ENCODE measurements at places on chromosomes 12 and 14.

DNA sequence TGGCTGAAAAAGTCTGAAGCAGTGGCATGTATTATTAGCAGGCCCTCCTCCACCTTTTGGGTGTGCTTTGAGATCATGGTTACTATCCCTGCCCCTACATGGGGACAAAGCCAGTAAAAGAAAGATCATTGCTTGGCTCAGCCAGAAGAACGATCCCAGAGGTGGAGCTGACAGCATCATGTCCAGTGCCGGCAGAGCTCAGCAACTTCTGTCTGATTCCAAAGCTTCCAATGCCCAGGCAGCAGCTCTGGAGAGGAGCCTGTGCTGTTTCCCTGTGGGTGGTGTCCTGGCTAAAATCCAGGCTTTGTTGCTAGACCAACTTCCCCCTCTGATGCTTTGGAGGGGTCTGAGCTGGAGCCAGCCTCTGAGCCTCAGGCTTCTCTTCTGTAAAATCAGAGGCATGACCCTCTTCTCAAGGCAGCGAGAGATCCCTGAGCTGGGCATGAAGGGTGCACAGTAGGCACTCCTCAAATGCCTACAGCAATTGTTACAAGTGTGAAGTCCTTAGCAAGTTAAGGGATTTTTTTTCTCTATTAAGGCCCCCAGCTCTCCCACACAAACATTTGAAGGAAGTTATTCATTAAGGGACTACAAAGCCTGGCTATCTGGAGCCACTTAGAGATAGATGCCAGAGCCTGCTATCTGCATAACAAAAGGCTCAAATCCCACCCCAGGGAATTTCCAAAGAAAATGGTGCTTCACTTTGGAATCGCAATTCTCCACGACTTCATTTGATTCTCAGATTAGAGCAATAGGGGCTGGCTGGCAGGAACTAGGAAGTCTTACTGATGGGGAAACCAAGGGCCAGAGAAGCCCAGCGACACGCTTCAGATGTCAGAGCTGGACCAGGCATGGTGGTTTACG lies 10.9 kb upstream of the GSC start:
- DNase-seq = no peak

- no peak for DNase-seq
Observed at GRCh38 chr12:110941391-110941790, 21.0 kb upstream of the MYL2 start.

DNA sequence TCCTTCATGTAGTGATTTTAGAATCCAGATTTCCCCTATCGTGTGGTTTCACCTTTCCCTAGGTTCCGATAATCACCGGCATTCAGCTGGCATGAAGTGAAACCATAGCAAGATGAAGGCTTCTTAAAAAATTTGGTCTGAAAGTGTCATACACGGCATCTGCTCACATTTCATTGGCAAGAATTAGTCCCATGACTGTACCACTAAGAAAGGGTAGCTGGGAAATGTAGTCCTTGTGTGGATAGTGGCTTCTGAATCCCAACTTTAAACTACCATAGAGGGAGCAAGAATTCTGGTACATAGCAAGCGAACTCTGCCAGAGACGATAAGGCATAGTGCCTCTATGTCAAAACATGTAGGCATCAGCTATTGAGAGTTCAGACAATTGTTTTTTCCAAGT lies 360.1 kb upstream of the TBX3 start:
- DNase-seq = no peak

GRCh38 chr12:30754750-30755394 lies at the start of gene CAPRIN2:
CAPRIN2 (minus strand) TSS chr12:30754951; CDS start chr12:30753520, 1,431 bp downstream.
- peak; percentile 87 for DNase-seq

DNA sequence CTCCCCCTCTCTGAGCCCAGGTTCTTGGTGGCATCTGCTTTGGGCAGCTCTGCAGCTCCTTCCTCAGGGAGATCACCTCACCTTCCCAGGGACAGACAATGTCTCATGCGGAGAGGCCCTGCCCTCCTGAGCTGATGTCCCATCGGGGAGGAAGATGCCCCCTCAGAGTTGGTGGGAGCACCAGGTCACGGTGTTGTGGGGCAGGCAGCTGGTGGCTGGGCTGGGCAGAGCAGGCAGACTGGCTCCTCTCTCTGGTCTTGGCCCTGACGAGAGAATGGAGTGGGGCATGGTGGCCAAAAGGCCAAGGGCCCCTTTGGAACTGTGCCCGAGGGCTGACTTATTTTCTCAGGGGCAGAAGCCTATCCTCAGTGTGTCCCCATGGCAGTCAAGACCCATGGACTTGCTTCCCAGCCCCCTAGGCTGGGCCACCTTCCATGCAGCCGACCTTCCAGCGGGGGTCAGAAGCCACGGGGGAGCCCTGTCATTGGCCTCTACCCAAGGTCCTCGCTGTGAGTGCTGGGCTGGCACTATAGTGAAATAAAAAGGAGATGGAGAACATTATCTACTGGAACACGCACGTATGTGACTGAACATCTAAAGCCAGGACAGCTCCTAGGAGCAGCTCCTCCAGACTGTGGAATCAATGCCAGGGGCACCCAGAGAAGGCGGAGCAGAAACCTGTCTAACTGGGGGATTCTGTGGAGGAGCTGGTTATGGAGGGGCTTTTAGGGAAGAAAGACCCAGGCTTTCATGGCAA lies 21.9 kb downstream of the PPP2R5C start:
- DNase-seq = no peak

DNA sequence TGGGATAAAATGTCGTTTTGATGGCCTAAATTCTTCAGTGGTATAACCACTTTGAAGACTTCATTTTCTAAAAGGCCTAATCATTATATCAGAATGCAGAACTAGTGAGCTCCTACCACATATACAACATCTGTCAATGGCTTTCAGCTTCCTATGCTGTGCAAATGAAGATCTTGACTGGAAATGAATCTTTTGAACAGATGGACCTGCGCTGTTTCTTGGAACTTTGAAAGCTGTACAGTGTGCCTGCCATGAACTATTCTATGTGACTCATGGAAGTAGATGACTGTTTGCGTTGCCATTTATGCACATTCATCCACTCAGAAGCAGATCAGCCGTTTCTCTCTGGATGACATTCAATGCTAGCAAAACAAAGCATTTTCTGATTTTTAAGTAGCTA lies 542.2 kb upstream of the USP15 start:
- DNase-seq = no peak

DNA sequence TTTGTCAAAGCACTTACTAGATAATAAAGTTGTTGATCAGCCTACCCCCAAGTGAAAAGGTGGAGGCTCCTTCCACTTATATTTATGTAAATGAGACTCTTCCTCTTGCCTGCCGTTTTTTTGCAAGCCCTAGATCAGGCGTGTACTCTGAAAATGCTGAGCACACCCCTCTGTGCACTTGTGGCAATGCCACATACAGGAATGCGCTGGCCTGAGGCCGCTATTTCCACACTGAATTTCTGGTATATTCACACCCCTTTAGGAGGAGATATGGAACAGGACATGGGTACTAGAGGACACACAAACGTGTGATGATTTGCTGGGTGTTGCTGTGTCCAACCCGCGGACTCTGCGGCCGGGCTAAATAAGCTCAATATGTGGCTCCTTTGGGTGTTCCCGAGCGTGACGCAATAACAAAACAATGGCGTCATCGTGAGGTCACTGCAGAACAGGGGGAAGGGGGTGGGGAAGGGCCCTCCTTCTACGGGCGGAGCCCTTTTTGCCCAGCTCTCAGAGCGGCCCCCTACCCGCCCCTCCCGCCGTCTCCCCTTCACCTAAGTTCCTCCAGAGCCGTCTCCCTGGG lies 554 bp upstream of the TSPAN31 start:
- DNase-seq = no peak

DNA sequence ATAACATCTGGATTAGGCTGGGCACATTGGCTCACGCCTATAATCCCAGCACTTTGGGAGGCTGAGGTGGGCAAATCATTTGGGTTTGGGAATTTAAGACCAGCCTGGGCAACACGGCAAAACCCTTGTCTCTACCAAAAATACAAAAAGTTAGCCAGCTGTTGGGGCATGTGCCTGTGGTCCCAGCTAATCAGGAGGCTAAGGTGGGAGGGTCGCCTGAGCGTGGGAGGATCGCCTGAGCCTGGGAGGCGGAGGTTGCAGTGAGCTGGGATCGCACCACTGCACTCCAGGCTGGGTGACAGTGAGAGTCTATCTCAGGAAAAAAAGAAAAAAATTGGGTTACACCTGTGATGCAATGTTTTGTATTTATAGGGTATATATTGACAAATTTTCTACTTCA lies 5.3 kb downstream of the NEK9 start:
- no peak for DNase-seq

DNA sequence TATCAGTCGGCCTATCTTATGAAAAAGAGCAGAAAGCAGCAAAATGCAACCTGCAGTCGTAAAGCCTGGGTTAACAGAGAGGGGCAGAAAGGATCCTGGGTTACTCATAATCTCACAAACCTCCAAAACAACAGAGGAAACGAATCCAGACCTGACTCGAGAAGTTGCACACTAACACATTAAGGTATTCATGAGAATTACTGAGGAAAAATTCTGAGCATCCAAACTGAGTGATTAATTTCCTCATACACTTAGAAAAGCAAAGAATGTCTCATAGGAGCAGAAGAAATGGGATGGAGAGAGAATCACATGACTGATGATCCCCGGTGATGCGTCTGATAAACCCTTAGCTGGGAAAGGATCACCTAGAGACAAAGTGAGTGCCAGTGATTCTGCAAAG lies 272.5 kb downstream of the TMEM132D start:
- DNase-seq = no peak

GRCh38 chr12:113924341-113924740 lies 41.8 kb downstream of the RBM19 start:
- DNase-seq = no peak

GRCh38 chr14:50363714-50364111 lies 33.0 kb downstream of the CDKL1 start:
- peak; percentile 36 for DNase-seq

DNA sequence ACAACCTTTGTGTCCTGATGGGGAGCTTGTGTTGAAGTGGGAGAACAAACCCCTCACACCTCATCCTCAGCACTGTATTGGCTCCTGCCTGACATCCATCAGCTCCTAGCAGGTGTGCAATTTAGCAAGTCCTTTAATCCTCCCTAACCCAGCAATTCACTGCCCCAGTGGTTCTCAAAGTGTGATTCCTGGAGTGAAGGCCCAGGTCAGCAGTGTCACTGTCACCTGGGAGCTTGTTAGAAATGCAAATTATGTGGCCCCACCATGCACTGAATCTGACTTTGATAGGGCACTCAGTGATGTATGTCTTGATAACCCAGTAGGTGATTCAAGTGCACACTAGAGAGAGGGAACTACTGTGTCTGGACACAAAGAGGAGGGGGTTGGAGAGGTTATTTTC lies 133.6 kb downstream of the FGD4 start:
- no peak for DNase-seq

DNA sequence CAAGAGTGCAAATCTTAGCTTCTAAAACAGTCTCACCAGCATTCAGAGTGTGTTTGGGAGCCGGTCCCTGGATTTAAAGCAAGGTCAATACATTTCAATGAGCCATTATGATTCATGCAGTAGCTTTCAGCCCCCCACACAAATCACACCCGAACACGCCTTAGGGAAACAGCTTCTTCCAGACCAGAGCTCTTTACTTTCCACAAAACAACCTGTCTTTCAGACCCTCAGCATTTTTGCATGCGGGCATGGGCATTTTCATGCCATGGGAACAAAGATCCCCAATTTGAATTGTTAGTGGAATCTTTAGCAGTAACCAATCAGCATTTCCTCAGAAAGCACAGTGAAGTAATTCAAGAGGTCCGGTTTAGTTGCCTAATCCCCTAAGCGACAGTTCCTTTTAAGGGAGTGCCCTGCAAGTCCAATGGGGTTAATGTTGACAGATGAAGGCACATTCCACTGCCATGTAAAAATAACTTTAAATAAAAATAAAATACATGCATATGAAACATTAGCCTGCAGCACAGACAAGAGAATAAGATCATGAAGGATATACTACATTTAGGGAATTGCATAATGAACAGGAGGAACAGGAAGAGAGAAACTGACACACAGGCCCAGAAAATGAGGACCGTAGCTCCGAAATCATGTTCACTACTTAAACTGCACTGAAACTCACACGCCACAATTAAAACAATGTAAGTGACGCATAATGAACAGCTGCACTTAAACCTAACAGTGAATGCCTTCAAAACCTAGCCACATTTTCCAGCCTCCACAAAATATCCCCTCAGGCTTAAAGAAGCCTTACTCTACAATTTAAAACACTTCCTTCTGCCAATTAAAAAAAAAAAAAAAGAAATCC lies 4.0 kb downstream of the VPS37B start:
- DNase-seq = no peak

GRCh38 chr12:22525426-22525825 lies 18.9 kb downstream of the C2CD5 start:
- DNase-seq = no peak

GRCh38 chr12:56197921-56198635 lies 8.8 kb upstream of the SMARCC2 start:
- DNase-seq = no peak

- no peak for DNase-seq
Observed at GRCh38 chr12:122753319-122753650, 661 bp downstream of the DENR start.

GRCh38 chr14:96263347-96264199 lies 7.6 kb downstream of the BDKRB1 start:
- no peak for DNase-seq

GRCh38 chr12:16303939-16304338 lies 26.5 kb upstream of the SLC15A5 start:
- no peak for DNase-seq

- DNase-seq = no peak
Observed at GRCh38 chr12:47360771-47361388, 281.1 kb upstream of the AMIGO2 start.

DNA sequence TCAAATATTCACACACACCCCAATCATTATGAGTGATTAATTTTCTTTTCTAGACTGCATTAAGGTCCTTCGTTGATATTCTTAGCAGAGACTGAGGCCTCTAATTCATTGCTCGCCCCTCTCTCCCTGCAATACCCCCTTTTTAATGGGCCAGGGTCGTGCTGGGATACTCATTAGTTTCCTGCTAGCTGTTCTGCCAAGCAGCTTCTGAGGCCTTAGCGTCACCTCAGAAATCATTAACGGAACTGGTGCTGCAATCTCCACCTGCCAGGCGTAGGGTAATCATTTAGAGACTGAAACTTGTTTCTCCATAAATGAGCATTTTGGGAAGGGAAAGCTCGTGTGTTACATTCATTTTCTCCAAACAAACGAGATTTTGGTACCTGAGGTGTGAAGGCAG lies 1054.7 kb downstream of the GALC start:
- no peak for DNase-seq

- DNase-seq = no peak
Observed at GRCh38 chr14:30225176-30225575, 297.5 kb upstream of the PRKD1 start.

GRCh38 chr12:66337381-66338010 lies 35.2 kb downstream of the HELB start:
- no peak for DNase-seq

DNA sequence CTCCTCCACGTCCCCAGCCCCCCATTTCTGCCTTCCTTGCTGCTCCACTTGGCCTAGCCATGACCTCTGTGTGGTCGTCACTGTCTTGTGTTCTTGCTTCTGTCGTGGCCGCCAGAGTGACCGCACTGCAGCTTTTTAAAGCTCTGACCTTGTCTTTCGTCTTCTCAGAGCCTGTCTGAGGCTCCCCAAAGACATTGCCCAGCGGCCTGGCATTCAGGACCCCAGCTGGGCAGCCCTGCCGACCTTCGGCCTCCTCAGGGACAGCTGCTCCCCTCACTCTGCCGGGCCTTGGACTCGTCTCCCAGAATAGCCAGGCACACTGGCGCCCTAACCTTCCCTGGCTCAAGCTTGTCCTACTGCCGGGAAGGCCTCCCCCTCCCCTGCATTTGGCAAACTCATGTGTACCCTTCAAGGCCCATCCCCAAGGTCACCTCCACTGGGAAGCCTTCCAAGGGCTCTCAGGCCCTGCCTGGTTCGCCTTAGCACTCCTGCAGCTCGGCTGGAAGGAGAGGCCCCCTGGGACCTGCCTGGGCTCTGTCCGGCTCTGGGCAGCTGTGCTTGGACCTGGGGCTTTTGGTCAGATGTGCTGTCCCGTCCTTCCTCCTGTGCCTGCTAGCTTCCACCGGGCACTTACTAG lies 15.7 kb upstream of the DLK1 start:
- DNase-seq = no peak

Measured in GM18507 (cell line).